ENCODE measurements at places on chromosomes 6 and 20.

GRCh38 chr20:31666258-31667042 is 28.7 kb downstream of the COX4I2 start:
- peak; percentile 57 for DNase-seq

- DNase-seq = no peak
Observed at GRCh38 chr6:14910692-14911547, 334.9 kb upstream of the JARID2 start.

DNA sequence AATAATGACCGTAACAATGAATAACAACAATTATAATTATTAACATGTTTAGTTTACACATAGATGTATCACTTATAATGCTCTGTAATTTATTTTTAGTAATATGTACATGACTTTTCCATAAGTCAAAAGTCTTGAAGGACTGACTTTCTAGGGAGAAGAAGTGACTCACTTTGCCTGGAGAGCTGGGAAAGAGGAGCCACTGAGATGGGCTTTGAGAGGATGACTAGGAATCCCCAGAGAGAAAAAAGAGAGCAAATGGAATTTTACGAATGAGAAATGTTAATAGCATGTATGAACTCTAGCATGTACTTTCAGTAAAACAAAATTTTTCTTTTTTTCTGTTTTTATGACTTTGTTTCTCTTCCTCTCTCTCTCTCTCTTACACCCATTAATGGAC is 67.8 kb upstream of the RALY start:
- DNase-seq = no peak

DNA sequence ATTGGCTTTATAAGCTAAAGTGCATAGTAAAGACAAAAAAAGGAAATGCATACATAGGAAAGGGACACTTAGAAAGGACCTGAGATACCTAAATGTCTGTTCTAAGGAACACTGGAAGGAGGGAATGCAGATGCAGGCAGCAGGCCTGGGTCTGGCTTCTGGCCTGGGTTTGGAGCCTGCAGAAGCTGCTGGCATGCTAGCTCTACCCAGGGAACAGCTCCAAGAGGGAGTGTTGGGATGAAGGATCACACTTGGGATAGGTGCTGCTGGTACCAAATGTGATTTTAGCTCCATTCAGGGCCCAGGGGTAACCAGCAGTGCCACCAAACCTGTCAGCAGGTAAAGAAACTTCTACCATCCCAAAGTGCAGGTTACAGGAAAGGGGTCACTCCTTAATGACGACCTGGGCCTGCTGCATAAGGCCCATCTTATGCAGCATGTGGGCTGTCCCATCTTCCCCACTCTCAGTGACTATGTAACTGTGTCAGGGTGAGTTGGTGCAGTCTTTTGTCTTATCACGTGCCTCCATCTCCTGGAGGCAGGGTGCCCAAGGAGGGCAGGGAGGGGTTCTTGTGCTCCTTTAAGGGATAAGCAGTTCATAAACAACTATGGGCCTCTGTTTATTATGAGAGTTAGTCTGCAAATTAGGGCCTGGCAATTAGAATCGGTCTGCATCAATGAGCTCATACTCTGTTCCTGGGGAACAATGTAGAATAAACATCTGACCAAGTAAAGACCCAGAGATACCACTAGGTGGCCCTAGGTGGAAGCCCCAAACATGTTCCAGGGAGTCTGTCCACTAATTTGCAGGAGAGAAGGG is 26.9 kb downstream of the DDX27 start:
- peak; percentile 77 for DNase-seq

GRCh38 chr6:1004885-1005630 is 306.8 kb upstream of the FOXQ1 start:
- no peak for DNase-seq

- no peak for DNase-seq
Observed at GRCh38 chr6:170043150-170043819, 247.6 kb downstream of the DLL1 start.

- DNase-seq = peak; percentile 36
Observed at GRCh38 chr20:32278199-32278643, 770 bp downstream of the KIF3B start.

- peak; percentile 17 for DNase-seq
Observed at GRCh38 chr6:113211170-113211569, 646.0 kb upstream of the MARCKS start.

DNA sequence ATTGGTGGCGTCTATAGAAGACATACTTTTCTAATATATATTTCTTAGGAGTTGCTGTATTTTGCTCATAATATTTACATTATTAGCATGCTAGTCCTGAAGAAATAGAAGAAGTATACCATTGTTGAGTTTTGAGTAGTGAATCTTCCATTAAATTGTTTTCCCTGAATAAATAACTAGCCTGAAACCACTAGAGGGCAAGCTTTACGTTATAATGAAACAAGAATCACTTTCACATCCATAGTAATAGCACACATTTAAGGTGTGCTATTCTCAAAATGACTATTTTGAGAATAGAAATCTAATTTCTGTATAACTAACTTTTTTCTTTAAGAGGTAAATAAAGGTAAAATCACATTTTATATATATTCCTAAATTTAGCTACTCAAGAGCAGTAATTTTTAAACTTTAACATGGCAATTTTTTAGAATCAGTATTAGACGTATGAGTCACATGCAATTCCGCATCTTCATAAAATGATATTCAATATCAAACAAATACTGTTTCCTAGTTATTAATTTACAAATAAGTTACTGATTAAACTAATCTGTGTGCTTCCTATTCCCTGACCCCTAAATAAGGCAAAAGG is 213.2 kb upstream of the MANEA start:
- peak; percentile 2 for DNase-seq

DNA sequence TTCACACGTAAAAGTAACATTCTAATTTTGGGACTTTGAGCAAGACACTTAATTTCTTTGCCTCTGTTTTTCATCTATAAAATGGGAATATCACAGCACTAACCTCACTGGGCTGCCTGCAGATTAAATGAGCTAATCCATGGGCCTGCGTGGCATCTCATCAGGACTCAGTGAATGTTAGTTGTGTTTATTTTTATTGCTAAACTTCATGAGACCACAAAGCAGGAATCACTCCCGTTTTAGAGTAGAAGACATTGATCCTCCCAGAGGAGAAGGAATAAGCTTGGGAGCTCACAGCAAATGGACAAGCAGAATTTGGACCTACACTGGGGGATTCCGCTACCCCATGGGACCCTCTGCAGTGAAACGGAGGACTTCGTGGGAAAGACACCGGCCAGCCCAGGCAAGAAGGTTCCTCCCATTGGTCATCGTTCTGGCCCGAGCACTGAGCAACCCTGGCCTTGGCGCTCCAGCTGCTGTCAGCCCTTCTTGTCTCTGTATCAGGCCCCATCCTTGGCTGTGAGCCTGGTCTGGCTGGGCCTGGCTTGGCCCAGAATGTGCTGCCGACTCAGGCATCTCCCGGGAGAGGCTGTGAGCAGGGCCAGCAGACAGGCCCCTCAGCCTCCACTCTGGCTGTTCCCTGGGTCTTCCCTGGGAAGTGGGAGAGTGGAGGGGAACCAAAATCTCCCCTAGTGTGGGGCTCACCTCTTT is 79.8 kb downstream of the NFATC2 start:
- no peak for DNase-seq

- DNase-seq = no peak
Observed at GRCh38 chr6:170269846-170270541, 20.9 kb downstream of the DLL1 start.

DNA sequence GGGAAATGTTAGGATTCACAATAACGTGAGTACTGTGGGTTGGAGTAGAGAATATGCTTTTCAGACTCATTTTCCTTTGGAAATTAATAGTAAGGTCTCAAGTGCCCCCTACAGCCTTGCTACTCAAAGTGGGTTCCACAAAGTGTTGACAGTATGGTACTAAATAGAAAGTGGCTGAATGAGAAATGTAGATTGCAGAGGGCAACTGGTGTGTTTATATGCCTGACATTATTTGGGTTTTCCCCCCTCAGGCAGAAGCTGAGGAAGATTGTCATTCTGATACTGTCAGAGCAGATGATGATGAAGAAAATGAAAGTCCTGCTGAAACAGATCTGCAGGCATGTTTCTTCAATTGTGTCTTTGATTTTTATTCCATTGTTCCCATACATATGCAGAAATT is 5.6 kb downstream of the FBXO9 start:
- DNase-seq = no peak

GRCh38 chr6:139825935-139826374 is 451.5 kb upstream of the CITED2 start:
- no peak for DNase-seq

DNA sequence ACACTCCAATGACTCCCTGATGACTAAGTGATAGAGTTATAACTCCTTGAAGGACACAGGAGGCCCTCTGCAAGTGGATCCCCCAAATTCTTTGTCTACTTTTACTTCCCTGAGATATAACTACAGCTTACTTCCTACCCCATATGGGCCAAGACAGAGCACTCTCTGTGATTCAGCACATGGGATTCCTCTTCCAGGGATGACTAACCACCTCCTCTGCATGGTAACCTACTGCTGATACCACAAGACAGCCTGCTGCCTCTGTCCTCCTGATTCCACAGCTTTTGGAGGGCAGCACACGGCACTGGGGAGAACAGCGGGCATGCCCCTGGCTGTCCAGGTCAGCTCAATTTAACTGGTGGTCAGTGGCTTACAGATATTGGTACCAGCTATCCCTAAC is 675.7 kb upstream of the AGPAT4 start:
- no peak for DNase-seq

DNA sequence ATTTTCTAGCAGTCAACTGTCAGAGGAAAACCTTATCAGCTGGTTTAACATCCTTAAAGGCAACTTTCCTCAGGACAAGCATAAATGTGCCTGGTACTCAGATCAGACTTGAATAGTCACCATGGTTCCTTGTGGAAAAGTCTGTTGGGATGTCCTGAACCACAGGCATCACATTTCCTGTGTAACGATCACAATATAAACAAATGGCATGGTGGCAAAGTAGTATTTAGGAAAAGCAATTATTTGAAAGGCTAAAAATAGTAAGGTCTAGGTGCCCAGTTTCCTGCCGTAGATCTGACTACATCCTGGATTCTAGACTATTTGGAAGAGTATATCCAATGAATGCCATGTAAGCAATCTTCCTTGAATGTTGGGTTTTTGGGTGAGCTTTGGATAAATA is 271.9 kb upstream of the AGPAT4 start:
- no peak for DNase-seq

- peak; percentile 37 for DNase-seq
Observed at GRCh38 chr20:59772931-59773913, 160.2 kb downstream of the SYCP2 start.

- DNase-seq = no peak
Observed at GRCh38 chr6:136226674-136227377, 23.3 kb downstream of the MTFR2 start.

- DNase-seq = no peak
Observed at GRCh38 chr6:120122401-120122800, 772.8 kb upstream of the MAN1A1 start.

DNA sequence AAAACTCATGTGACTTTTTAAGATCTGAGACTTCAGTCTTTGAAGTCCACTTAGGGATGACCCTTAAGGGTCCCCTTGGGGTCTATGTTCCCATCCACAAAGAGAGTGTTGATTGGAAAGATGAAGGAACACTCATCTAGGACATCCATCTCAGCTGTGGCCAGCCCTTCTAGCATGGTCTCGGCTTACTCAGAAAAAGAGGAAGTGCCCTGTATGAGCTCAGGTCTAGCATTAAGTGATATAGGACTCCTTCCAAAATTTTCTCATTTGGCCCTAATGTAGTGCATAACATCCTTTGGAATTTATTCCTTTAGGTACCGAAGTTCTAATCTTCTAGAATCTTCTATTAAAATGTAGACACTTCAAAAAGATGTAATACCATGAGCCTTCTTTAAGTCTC is 77.4 kb downstream of the NDUFAF5 start:
- no peak for DNase-seq

GRCh38 chr6:130010387-130010786 is 8.0 kb upstream of the L3MBTL3 start:
- no peak for DNase-seq

GRCh38 chr20:24588047-24588635 is 118.7 kb downstream of the SYNDIG1 start:
- no peak for DNase-seq

GRCh38 chr20:56299362-56299761 is 50.8 kb downstream of the MC3R start:
- no peak for DNase-seq

GRCh38 chr6:105740946-105741645 is 338.2 kb upstream of the PREP start:
- DNase-seq = no peak

DNA sequence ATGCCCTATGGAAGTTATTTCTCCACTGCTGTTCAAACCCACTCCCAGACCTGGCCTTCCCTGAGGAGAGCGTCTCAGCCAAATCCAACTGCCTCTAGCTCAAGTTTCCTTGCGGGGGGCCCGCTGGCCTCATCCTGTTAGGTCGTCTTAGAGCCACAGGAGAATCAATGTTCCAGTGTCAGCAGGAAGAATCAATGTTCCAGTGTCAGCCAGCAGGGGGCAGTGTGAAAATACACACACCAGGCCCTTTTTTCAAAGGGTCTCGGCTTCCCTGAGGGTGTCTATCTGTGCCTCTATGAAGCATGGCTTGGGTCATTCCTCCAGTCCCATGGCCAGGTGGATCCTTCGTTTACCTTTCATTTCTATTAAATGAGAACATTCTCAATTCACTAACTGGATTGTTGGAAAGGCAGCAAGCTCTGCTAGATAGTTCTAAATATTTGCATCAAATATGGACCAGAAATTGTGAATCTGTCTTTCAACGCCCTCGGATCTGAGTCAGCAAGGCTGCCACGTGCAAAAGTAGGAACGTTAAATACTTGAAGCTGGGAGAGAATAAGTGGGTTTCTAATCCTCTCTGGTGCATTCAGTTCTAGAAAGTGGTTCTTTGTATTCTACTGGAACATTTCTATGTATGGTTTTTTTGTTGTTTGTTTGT is 19.2 kb downstream of the PRND start:
- peak; percentile 60 for DNase-seq

DNA sequence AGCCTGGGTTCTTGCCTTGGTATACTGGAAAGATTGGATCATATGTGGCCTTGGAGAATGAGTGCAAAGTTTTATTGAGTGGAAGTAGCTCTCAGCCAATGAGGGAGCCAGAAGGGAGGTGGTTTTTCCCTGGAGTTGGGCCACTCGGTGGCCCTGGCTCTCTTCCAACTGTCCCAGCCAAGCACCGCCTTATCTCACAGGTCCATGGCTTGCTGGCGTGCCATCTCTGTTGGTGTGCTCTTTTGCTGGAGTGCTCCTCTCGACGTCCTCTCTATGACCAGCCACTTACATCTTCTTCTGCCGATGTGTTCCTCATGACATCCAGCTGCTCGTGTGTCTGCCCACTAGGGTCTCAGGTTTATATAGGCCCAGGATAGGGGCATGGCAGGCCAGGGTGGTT is 505.9 kb upstream of the SYNCRIP start:
- no peak for DNase-seq

DNA sequence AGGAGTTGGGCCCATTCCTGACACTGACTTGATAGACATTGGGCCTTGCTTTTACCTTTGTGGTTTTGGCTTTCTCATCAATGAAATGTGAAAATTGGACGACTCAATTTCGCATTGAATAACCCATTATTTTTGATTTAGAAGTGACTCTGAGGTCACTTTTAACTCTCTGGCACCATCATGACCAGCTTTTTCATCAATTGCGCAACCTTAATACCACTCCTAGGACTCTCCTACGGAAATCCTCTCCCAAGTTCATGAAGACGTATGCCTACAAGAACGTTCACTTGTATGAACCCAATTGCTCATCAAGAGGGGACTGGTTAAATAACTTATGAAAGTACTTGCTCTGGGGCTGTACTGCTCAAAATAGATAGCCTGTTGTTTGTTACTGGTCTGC is 86.7 kb upstream of the CHD6 start:
- DNase-seq = no peak

GRCh38 chr6:109008537-109009235 is 86.0 kb downstream of the SESN1 start:
- DNase-seq = no peak

GRCh38 chr20:54026295-54027064 is 43.9 kb downstream of the BCAS1 start:
- DNase-seq = no peak
